ENCODE measurements at places on chromosomes 5 and 9.

DNA sequence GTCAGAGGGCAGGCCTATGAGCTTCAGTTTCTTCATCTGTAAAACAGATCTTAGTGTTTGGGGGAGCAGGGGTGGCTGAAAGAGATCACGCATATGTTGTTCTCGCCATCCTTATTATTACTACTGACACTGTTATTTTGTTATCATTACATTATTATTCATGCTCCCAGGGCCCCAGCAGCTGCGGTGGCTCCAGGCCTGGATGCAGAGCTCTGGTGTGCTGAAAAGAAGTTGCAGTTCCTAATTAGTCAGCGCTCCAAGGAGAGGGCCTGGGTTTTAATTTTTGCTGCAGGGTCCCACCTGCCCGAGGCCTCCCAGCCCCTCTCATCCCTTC lies 19.5 kb downstream of the CXXC5 start:
- no peak for DNase-seq

GRCh38 chr5:172765766-172766286 lies 5.2 kb downstream of the DUSP1 start:
- no peak for DNase-seq

- DNase-seq: no peak
These were observed 11.6 kb upstream of the DBN1 start for GRCh38 chr5:177484902-177485549.

DNA sequence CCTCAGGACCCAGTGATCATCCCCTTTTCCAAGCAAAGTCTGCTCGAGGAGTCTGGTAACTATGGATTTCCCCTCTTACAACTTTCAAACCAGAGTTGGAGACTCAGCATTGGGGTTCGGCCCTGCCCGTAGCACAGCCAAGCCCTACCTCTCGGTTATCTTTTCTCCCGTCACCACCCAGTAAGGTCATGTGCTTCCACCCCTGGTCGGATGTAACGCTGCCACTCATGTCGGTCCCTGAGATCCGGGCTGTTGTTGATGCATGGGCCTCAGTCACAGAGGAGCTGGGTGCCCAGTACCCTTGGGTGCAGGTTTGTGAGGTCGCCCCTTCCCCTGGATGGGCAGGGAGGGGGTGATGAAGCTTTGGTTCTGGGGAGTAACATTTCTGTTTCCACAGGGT lies 1.2 kb downstream of the GALT start:
- DNase-seq: no peak

DNA sequence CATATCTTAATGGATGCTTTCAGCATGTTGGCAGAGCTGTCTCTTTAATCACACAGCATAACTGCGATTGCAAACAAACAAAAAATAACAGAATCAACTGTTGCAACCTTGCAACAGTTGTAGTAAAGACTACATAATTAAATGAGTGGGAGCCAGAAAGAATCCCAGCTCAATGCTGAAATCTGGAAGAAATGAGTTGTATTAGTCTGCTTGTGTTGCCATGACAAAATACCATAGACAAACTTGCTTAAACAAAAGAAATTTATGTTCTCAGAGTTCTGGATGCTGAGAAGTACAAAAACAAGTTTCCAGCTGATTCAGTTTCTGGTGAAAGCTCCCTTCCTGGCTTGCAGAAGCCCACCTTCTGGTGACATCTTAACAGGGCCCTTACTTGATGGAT lies 260.9 kb upstream of the TUSC1 start:
- no peak for DNase-seq

DNA sequence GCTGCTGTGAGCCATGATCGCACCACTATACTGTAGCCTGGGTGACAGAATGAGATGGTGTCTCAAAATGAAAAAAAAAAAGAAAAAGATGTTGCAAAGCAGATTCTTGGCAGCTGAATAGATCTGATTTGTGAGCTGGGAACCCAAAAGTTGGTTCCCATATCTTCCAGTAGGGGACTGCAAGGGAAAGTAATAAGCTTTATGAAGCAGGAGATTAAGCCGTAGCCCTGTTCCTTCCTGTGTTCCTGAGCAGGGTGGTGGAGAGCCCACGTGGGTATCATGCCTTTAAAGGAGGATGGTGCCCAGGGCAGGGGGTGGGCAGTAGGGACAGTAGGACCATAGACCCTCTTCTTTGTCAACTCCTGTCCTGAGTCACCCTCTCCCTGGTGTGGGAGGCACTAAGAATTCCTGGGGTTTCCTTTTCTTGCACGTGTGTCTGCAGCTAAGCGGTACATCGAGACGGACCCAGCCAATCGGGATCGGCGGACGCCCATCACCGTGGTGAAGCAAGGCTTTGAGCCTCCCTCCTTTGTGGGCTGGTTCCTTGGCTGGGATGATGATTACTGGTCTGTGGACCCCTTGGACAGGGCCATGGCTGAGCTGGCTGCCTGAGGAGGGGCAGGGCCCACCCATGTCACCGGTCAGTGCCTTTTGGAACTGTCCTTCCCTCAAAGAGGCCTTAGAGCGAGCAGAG lies 37.9 kb downstream of the STOM start:
- no peak for DNase-seq

GRCh38 chr9:35627575-35627974 lies 9.4 kb upstream of the CD72 start:
- DNase-seq: no peak

DNA sequence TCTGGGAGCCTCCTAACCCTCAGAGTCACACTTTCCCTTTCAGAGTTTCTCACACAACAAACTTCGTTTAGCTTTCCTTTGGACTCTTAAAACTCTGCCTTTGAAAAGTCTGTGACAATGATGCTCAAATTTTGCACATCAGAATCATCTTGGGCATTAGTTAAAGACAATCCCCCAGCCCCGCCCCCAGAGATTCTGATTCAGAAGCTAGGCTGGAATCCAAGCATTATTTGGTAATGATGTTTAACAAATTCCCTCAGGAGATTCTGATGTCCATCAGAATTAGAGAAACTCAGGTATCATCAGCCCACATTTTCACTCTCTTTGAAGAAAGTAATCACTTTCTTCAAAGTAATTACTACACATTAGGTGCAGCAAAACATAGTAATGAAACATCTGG lies 9.6 kb upstream of the PLPP1 start:
- no peak for DNase-seq

Data from stimulated activated CD8-positive, alpha-beta memory T cell treated with anti-CD3 and anti-CD28 coated beads, Interleukin-4, amount 100 ng/mL, for 24 hours (primary cell).